ENCODE measurements at places on chromosomes 2 and 18. TPM values are rescaled to one million over a fixed set of nuclear protein-coding genes. Genes with fewer than 3 reads are reported as not detected.

The TEKT4 gene
- not detected for total RNA-seq

The DOK6 gene
- not detected for total RNA-seq

The STPG4 gene
- total RNA-seq: 0.20 TPM

The TGFBRAP1 gene
- 20.1 TPM for total RNA-seq

The NEUROD1 gene
- total RNA-seq: not detected

All from subcutaneous preadipocyte (primary cell).